ENCODE measurements at places on chromosomes 7 and 10.

GRCh38 chr7:126079151-126079550, 1149.5 kb upstream of the POT1 start:
- DNase-seq: no peak

DNA sequence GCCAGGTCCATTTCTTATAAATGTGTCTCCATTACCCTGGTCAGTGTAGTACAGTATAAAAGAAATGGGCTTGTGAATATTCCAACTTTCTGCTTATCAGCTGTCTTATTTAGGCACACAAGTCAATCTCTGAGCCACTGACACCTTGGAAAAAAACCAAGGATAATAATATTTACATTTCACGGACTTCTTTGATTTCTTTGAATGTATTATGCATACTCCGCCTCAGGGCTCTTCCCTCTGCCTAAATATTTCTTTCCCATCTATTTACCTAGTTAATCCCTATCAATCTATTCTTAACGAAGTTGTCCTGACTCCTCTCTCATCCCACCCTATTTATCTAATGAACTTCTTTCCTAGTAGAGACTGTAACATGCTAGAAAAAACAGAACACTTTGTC, 253.8 kb downstream of the CRPPA start:
- DNase-seq: no peak

GRCh38 chr7:124155432-124156022, 122.7 kb upstream of the TMEM229A start:
- DNase-seq: no peak

GRCh38 chr10:70738006-70738760, 47.0 kb downstream of the TBATA start:
- no peak for DNase-seq

GRCh38 chr10:15316145-15316544, 54.9 kb downstream of the FAM171A1 start:
- DNase-seq: no peak

DNA sequence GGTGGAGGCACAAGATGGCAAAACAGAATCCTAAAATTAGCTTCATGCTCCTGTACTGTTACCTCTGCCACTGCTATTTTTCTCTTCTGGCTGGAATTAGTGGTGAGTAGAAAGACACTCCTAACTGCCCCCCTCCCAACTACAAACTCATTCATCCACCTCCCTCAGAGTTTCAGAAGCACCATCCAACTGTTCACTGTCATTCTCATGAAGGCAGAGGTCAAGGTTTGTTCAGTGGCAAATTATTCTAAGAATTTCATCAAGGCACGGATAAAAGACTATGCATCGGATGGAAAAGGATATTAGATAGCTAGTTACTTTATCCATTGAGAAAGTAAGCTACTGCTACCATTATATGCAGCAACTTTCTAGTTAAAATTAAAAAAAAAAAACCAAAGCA, 59.7 kb downstream of the LRGUK start:
- no peak for DNase-seq

GRCh38 chr10:103888113-103888841, 29.7 kb downstream of the STN1 start:
- no peak for DNase-seq

- DNase-seq: no peak
Measured at GRCh38 chr10:49183596-49184542, 4.3 kb downstream of the TMEM273 start.

DNA sequence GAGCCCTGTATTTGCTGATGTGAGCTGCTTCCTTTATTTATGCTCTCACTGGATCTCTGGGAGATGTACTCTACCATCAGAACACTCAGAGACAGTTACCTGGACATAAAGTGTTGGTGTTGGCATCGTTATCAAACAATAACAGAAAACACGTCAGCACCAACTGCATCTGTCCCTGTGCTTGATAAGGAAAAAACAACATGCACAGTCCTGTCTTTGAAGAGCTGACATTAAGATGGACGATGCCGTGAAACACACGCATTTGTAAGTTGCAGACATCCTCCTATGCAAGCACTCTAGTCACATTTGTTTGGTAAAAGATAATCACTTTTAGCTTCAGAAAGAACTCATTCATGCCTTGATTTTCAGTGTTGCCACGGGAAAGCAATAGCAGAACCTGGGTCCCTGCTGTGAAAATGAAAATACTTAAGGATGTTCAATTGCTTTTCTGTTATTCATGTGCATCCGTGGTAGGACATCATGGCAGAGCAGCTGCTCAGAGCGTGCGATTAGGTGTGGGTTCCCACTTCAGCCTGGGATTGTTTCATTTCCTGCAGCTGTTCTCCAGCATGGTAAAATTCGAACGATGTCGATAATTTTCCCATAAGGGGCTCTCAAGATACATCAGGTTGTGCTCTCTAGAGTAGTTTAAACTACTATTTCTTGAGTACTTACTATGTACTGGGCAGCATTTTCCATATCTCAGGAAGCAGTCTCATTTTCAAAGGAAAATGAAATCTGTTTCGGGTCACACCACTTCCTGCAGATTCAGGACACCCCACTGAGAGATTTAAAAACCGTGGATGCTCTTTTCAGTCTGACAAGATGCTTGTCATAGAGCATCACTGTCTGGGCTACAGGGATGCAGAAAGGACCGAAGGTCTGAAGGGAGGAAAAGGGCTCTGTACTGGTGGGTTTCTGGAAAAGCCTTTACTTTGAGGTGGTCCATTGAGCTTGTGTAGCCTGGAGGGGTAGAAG, 248.7 kb downstream of the CAMK1D start:
- DNase-seq: no peak

DNA sequence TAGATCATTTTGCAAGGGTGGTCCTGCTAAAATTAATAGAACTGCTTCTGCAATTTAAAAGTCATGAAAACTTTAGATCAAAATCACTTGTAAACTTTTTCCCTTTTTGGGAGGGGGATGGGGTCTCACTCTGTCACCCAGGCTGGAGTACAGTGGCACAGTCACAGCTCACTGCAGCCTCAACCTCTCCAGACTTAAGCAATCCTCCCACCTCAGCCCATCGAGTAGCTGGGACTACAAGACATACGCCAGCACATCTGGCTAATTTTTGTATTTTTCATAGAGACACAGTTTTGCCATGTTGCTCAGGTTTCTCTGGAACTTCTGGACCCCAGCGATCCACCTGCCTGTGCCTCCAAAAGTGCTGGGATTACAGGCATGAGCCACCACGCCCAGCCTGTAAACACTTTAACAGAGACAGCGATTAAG, 79.7 kb downstream of the LRRC17 start:
- DNase-seq: no peak

DNA sequence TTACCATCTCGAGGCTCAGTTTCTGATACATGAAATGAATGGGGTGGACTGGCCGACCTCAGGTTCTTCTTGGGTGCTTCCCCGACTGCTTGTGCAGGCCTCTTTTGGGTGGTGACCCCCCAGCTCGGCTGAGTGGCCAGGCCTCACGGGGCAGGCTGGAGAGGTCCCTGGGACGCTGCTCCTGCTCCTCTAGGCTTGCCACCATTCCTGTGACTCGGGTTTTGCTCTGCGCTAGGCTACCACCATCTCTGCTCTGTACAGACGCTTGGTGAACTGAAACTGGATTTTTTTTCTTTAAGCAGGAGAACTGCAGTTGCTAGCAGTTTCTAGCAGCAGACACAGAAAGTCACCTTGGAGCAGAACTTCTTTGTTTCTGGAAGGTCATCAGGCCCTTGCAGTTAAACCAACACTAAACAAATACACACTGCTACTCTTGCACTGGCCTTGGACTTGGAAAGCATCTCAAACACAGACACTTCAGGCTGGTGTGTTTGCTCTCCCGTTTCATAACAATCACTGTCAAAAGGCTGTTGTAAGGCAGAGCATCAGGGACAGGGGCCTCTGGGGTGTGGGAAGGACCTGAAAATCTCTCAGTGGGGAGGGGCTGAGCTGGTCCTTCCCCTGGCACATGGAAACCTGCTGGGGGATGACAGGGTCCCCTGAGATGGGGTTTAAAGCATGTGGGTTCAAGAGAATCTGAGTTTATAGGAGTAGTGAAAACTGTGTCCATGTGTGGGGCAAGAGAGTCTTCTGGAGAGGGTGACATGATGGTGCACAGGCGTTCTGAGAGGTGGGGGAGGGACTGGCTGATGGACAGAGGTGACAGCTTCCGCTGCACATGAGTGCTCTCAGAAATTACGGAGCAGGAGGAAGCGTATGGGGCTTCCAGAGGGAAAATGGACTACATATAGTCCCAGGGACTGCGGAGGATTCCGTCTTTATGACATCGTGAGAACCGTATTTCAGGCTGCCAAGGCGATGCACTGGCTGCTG, 35.0 kb upstream of the GIMAP8 start:
- DNase-seq: no peak

DNA sequence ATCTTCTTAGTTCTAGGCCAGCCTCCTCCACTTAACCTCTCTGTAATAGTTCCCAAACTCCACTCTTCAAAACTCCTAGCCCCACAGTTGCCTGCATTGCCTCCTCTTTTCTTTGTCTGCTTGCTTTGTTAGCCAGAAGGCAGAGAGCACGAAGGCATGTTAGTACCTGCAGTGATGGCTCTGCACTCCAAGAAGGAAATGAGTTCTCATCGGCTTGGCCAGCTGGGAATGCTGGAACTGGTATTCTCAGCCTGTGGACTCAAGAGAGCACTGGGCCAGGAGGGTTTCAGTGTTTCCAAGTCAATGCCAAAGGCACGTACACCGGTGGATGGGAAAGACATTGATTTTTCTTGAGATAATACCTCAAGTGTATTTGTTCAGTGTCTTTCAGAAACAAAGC, 66.3 kb upstream of the HABP2 start:
- DNase-seq: no peak

- DNase-seq: no peak
Measured at GRCh38 chr7:116910383-116910782, 42.9 kb upstream of the ST7 start.

- DNase-seq: no peak
Measured at GRCh38 chr10:78937800-78938694, 130.7 kb upstream of the ZMIZ1 start.

GRCh38 chr7:81714306-81714705, 55.5 kb downstream of the HGF start:
- DNase-seq: no peak

- DNase-seq: peak; percentile 5
Measured at GRCh38 chr7:28093623-28094232, 86.9 kb downstream of the JAZF1 start.

- DNase-seq: no peak
Measured at GRCh38 chr10:64076322-64076940, 555.2 kb downstream of the REEP3 start.

DNA sequence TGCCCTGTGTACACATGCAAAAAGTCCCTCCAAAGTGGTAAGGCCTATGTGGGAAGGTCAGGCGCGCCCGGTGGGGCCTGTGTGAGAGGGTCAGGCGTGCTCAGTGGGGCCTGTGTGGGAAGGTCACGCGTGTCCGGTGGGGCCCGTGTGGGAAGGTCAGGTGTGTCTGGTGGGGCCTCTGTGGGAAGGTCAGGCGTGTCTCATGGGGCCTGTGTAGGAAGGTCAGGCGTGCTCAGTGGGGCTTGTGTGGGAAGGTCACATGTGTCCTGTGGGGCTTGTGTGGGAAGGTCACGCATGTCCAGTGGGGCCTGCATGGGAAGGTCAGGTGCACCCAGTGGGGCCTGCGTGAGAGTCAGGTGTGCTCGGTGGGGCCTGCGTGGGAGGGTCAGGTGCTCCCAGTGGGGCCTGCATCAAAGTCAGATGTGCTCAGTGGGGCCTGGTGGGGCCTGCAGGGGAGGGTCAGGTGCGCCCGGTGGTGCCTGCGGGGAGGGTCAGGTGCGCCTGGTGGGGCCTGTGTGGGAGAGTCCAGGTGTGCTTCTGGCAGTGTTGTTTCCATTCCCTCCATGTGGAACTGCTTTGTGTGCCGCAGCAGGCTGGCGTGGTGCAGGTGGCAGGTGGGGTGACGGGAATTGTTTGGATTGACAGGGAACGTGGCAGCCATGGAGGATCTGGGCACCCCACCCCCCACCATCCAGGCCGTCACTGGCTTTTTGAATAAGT, 15.4 kb downstream of the LRRC27 start:
- no peak for DNase-seq

DNA sequence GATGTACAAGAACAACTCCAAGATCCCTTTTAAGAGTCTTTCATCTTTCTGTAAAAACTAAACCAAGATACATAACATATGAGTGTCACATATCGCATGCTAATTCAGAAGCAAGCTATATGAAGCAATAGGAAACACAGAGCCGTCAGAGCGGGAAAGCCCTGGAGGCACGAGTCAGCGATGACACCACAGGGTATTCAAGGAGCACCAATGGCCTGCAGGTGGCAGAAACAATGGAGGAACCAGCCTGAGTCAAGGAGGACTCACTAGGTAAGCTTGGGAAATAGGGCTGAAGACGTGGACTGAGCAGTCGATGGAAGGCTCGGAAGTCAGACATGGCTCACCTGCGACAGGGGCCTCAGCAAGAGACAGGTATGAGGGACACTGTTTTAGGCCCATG, 214.4 kb downstream of the FAM107B start:
- DNase-seq: peak; percentile 69

DNA sequence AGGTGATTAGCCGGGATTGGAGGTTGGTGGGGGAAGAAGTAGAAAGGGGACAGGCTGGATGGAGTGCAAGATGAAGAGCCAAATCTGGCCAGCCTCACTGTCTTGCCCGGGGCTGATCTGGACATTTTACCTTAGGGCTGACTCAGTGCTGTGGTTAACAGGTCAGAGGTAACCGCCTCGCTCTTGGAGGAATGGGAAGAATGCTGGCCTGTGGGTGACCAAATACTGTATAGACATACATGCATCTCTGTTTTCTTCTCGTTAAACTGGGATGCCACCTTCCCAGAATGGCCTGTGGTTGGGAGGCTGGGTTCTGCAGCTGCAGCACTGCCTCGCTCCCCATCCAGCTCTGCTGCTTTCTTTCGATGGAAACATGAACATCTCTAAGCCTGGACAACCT, 120.0 kb downstream of the SEC23IP start:
- DNase-seq: no peak

DNA sequence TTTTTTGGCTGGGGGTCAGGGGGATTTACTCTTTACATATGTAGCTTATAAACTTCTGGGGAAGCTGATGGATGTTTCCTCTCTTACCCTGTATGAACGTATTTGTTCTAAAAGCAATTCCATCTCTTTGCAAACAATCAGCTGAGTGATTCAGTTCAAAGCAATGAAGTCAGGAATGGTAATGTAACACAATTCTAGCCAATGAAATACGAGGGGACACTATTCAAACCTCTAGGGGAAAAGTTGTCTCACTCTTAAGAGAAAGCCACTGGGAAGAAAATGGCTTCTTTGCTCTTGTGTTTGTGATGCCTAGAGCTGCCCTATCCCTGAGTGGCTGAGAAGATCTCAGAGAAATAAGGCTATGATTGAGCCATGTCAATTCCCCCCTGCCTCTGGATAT, 134.8 kb upstream of the SEMA3C start:
- no peak for DNase-seq

- DNase-seq: no peak
Measured at GRCh38 chr10:47031901-47032465, 120.8 kb downstream of the PTPN20 start.

- DNase-seq: no peak
Measured at GRCh38 chr10:132746801-132747625, 38.9 kb downstream of the NKX6-2 start.

- no peak for DNase-seq
Measured at GRCh38 chr10:80132299-80133139, at the start of gene PLAC9. Gene PLAC9, plus strand, starts transcription at chr10:80132730. Its CDS starts 33 bp downstream, at chr10:80132763.

GRCh38 chr7:156157409-156158012, 345.2 kb upstream of the SHH start:
- DNase-seq: no peak

GRCh38 chr7:80781561-80781979, 137.3 kb downstream of the SEMA3C start:
- DNase-seq: no peak
